ENCODE measurements at places on chromosomes 1 and 21.

DNA sequence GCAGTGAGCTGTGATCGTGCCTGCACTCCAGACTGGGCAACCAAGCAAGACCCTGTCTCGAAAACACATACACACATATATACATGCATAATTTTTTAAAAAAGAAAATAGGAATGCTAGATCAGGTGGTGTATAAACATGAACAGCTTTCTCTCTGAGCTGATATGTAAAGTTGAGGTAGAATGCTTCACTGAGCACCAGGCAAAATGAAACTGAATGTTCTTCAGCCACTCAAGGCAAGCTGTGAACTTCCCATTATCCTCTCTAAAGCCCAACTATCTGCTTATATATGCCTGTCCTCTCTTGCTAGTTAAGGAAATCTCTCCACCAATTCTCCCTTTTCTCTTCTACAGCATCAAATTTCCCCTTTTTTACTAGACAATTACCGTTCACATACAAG is 93.0 kb downstream of the NUF2 start:
- no peak for DNase-seq

- DNase-seq, result peak; percentile 18
Measured at GRCh38 chr21:41641821-41642701, 124.8 kb downstream of the RIPK4 start.

- DNase-seq, result no peak
Measured at GRCh38 chr1:25347556-25347955, 9.4 kb downstream of the TMEM50A start.

- DNase-seq, result peak; percentile 6
Measured at GRCh38 chr1:206117151-206117948, at the start of gene AVPR1B. Gene AVPR1B (minus strand): TSS chr1:206117388. CDS start chr1:206116890, 498 bp downstream.

DNA sequence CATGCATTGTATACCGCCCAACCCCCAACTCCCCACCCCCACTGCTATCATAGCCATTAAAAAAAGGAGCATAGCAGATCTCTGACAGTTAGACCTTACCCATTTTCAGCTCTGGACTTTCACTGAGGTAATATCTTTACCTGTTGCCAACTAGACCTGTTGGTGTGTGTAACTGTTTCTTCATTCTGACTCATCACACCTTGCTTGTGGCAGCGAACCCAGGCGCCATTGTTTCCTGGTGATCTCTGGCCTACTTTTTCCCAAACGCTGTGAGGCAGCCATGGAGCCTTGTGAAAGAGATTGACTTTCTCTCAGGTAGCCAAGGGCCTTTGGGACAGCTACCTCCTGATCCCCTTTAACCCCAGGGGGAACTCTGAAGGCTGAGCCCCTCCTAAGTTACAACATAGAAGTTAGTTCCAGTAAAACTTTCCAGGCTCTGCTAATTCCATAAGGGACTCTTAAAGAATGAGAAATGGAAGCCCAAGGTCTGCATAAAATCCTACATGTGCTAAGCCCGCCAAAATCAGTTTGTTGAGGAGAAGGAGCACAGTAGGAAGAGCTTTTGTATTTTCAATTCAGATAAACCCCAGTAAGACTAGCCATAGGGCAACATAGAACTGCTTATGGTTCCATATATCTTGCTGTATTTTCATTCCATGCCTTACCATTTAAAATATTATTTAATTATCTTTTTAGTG is 196.1 kb upstream of the CAMK1G start:
- no peak for DNase-seq

- DNase-seq, result no peak
Measured at GRCh38 chr1:86706018-86706635, 1.8 kb downstream of the SH3GLB1 start.

- DNase-seq, result no peak
Measured at GRCh38 chr1:203601716-203602309, 24.8 kb upstream of the ATP2B4 start.

- no peak for DNase-seq
Measured at GRCh38 chr1:159935719-159936272, 9.6 kb downstream of the IGSF9 start.

DNA sequence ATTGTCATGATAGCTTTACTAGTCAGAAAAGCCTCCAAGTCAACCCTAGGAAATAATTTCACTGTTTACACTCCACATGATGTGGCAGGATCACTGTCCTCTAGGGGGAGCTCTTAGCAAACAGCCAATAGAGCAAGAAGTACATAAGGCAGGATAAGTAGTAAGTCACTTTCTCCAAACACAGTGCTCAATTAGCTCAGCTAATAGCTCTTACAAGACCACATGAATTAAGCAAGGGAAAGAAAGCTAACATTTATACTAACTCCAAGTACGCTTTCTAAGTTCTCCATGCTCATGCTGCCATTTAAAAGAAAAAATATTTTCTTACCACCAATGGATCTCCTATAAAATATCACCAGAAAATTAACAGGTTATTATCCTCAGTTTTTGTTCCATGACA is 66.9 kb upstream of the LRIF1 start:
- DNase-seq, result no peak

GRCh38 chr1:218686258-218686657 is 341.1 kb downstream of the TGFB2 start:
- no peak for DNase-seq

DNA sequence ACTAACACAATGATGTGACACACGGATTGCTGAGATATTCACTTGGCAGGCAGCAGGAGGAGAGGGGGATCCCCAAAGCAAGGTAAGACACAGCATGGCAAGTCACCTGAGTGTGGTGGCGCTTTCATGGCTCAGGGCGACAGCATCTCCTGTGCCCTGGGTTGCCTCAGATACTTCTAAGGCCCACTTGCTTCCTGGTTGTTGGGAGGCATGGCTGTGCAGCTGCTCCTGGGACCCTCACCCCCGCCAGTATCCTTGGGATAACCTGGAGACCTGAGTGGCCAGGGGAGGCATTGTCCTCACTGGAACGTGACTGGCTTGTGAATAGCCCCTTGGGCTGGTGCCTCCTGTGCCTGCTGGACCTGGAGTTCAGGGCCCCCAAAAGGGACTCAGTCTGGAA is 69.8 kb downstream of the STUM start:
- no peak for DNase-seq

DNA sequence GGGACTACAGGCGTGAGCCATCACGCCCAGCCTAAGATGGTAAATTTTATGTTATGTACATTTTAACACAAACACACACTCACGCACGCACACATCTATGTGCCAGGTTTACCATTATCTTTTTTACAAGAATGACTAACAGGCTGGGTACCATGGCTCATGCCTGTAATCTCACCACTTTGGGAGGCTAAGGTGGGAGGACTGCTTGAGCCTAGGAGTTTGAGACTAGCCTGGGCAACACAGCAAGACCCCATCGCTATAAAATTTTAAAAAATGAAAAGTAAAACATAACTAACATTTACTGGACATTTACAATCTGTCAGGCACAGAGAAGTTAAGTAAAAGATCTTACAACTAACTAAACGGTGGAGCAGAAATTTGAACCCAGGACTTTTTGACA is 14.7 kb downstream of the GATAD2B start:
- no peak for DNase-seq

- no peak for DNase-seq
Measured at GRCh38 chr1:236997882-236998281, 6.4 kb downstream of the MT1HL1 start.

DNA sequence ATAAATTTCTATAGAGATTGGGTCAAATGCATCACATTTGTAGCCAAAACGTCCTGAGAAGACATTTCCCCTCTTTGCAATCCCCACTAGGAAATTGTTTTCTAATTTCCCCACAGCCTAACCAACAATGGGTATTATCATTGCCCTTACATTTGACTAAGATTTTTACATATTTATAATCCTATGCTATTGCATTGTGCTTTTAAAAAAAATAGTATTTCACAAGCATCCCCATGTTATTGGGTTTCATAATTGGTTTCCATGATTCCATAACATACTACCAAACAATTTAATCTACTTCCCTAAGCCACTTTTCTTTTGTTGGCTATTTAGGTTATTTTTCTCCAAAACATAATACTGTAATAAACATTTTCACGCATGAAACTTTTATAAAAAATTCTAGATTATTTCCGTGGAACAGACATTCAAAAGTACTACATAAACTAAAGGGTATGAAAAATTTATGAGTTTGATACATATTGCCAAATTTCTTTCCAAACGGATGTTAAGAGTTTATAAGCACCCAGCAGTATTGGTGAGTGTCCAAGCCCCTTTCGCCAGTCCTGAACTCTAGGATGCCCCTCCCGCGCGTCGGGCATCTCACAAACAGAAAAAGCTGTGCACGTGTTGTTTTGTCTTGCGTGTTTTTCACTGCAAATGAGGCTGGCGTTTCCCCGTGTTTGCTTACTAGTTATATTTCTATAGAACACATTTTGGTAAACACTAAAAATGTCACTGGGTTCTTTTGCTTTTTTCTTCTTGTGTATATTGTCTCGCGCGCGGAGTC is 2.0 kb upstream of the LHX4 start:
- DNase-seq, result no peak

- DNase-seq, result no peak
Measured at GRCh38 chr1:155983191-155984024, 5.1 kb upstream of the ARHGEF2 start.

- DNase-seq, result no peak
Measured at GRCh38 chr1:76198452-76198851, 123.9 kb downstream of the ST6GALNAC3 start.

DNA sequence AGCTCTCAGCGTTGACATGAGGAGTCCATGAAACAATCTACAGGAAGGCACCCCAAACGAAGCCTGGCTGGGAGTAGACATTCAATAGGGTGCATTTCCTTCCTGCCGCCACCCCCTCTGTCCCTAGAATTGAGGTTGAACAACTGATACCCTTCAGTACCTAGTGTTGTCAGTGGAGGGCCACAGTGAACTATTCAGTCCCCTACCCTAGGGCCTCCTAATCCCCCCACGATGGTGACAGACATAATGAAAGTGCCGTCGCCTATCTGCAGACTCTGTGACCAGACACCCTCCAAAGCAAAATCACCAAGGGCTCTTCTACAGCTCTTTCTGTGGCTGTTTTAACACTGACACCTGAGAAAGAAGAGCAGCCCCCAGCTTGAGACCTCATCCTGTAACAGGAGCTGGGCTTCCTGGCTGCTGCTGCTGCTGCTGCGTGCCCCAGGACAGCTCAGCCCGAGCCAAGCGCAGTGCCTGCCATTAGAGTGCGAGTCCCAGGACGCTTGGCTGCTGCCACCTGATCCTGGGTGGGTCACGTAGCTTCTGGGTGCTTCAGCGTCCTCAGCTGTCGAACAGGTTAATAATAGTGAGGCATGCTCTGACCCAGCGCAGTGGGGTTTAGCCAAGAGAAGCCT is 183.0 kb downstream of the ZBTB18 start:
- DNase-seq, result no peak

- DNase-seq, result no peak
Measured at GRCh38 chr1:209398313-209398991, 185.1 kb upstream of the CAMK1G start.

GRCh38 chr1:1128454-1129139 is 12.7 kb upstream of the C1orf159 start:
- no peak for DNase-seq

DNA sequence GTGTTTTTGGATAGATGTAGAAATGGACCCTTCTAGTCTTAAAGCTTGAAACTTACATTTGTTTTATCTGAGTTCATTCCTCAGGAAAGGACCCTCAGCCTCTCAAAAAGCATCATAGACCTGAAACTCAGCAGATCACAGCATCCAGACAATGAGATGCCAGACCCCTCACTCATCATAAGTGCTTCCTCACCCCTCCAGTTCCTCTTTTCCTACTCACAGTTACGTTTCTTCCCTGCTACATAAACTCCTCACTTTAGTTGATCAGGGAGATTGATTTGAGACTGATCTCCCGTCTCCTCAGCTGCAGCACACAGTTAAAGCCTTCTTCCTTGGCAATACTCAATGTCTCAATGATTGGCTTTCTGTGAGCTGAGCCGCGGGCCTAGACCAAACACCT is 282.0 kb downstream of the FAM72C start:
- no peak for DNase-seq

DNA sequence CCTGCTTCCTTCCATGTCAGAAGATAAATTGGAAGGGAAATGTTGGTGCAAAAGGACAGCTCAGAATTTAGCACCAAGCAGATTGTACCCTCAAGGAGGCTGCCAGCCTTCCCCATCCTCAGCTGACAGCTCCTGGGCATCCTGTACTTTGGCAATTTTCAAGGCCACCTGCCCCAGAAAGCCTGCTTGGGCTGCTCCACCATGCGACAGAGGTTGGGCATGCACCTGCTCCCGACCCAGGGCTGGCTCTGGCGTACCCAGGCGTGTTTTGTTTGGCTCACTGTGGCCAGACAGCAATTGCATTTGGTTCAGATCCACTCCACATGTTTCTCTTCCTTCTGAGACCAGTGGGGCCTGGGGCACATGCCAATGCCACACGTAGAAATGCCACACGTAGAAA is 547.8 kb downstream of the NPHP4 start:
- DNase-seq, result no peak
